Endothelial cell (in vitro differentiated cells): ENCODE measurements at places on chromosomes 2 and 18.

DNA sequence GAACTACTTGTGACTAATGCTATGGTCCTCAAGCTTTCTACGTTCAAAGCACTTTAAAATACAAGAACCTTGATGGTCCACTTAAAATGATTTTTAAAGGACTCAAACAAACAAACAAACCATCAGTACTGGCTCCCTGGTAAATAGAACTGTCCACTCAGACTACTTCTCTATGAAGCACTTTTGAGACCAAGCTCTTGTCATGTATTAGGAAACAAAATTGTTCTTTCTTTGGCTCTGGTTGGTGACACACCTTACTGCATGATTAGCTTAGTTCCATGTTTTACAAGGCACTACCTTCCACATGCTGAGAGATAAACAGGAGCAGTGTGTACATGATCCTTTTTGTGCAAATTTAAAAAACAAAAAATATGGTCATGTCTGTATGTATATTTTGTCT, 19.7 kb downstream of the DARS1 start:
- H3K36me3 ChIP-seq, result no peaks in the 10 kb centered on the region
- H3K27ac ChIP-seq, result no peak overlapping the region
- DNase-seq, result no peak
- H3K4me3 ChIP-seq, result no peak overlapping the region

DNA sequence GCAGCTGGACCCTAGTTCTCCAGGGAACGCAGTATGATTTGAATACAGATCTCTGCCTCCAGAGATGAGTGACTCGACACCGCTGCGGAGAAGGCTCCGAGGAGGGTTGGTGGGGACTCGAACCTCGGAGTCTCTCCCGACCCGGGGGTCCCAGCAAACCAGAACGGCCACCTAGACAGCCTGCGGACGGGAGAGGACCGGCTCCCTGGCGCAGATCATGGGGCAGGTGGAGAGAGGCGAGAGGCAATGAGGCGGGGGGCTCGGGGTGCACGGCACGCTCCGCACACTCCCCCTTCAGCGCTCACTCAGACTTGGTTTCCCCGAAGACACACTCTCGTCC, 12.6 kb downstream of the DYSF start:
- H3K27me3 ChIP-seq, result peaks cover 15% of the 10 kb centered on the region

DNA sequence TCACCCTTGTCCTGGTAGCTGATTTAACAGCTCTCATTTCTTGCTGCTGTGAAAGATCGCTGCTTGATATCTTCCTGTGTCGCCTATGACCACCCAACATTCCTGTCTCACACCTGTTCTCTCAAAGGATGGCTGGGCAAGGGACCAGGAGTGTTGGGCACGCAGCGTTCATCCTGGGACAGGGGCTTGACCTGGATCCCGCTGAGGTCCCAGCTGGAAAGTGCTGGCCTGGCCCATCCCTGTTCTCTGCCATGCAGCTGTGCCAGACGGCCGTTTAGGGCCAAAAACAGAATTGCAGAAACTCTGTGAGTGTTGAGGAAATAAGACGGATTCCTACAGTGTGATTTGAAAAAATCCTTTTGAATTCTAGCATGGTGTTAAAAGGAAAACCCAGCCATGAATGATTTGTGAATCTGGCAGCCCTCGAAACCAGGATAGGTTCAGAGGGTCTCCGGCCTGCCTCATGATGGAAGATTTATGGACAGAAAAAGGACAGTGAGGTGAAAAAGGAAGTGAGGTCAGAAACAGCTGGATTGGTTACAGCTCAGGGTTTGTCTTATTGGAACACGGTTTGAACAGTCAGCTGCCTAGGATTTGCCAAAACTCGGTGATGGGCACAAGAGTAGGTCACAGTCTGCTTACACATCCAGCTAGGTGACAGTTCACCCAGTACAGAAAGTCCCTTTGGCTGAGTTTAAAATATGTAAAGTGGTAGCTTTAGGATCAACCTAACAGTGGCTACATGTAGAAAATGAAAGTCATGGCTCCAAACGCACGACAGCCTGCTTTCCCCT, 164.8 kb downstream of the DCDC2C start:
- H3K4me1 ChIP-seq, result no peaks in the 10 kb centered on the region
- no peak overlapping the region for H3K4me3 ChIP-seq
- H3K27me3 ChIP-seq, result no peaks in the 10 kb centered on the region

- no peak for DNase-seq
- H3K4me3 ChIP-seq, result no peak overlapping the region
- no peaks in the 10 kb centered on the region for H3K36me3 ChIP-seq
- H3K27me3 ChIP-seq, result no peaks in the 10 kb centered on the region
Measured at GRCh38 chr18:73235921-73236320, 368.1 kb upstream of the NETO1 start.

DNA sequence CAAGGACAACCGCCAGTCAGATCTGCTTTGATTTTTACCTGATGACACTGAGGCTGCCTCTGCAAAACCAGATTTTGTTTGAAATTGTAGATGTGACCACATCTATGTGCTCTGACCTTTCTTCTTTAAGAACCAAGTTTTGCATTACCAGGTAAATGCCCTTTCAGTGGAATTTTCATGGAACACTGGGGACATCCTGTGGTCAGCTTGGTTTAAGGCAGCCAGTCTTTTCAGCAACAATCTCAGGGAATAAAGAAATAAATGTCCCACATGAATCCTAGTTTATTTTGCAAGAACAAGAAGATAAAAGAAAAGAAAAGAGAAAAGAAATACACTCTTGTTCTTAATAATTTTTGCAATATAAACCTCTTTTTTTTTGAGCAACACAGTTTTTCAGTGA, 90.6 kb downstream of the POU3F3 start:
- peak; percentile 45 for DNase-seq
- no peak overlapping the region for H3K4me3 ChIP-seq
- H3K27ac ChIP-seq, result no peak overlapping the region
- H3K27me3 ChIP-seq, result no peaks in the 10 kb centered on the region
- H3K4me1 ChIP-seq, result peaks cover 8% of the 10 kb centered on the region
- no peaks in the 10 kb centered on the region for H3K36me3 ChIP-seq

DNA sequence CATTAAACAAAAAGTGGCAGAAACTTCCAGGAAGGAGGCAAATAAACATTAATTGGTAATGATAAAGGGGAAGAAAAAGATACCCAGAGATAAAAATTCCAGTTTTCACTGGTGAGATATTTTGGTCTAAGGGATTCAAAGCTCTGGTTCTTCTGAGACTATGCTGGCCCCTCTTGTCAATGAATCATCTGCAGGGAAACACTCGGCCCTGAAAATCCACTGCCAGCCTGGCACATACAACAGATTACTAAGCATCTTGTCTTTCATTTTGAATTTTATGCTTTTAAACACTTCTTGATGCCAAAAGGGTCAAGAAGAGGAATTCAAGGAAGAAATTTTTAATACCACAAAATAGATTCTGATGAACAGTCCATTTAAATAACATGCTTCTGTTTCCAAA, 1603.8 kb upstream of the ZEB2 start:
- H3K27ac ChIP-seq, result no peak overlapping the region
- no peaks in the 10 kb centered on the region for H3K27me3 ChIP-seq
- no peak overlapping the region for H3K4me3 ChIP-seq
- H3K4me1 ChIP-seq, result no peaks in the 10 kb centered on the region
- H3K36me3 ChIP-seq, result no peaks in the 10 kb centered on the region

GRCh38 chr2:225620227-225620626, 220.7 kb downstream of the NYAP2 start:
- no peaks in the 10 kb centered on the region for H3K36me3 ChIP-seq
- H3K27ac ChIP-seq, result no peak overlapping the region
- no peak overlapping the region for H3K4me3 ChIP-seq
- no peaks in the 10 kb centered on the region for H3K27me3 ChIP-seq

DNA sequence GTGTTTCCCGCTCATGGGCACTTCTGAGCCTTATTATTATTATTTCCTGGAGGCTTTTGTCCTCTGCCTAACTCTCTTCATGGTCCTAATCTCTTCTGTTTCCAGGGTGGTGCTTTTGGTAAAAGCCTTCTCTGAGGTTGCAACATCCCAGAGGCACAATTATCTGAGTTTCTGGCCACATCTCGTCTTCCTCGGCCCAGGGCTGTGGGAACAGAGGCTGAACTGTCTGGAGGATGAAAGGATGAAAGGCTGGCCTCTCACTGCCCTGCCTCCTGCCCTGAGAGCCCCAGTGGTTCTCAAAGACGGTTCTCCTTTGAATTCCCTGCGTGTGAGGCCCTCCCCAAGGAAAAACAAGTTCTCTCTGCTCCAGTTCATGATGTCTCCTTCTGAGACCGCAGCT, 13.8 kb downstream of the GYPC start:
- H3K36me3 ChIP-seq, result peaks cover 29% of the 10 kb centered on the region
- H3K27me3 ChIP-seq, result peaks cover 14% of the 10 kb centered on the region
- no peak for DNase-seq
- no peak overlapping the region for H3K4me3 ChIP-seq
- peaks cover 24% of the 10 kb centered on the region for H3K4me1 ChIP-seq

DNA sequence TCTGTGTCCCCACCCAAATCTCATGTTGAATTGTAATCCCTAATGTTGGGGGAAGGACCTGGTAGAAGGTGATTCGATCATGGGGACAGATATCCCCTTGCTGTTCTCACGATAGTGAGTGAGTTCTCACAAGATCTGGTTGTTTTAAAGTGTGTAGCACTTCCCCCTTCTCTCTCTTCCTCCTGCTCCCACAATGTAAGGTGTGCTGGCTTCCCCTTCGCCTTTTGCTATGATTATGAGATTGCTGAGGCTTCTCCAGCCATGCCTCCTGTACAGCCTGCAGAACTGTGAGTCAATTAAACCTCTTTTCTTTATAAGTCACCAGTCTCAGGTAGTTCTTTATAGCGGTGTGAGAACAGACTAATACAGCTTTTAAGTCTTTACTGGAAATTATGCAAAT, 193.3 kb upstream of the RBBP8 start:
- H3K4me1 ChIP-seq, result peaks cover 3% of the 10 kb centered on the region
- H3K4me3 ChIP-seq, result no peak overlapping the region
- DNase-seq, result no peak
- H3K27me3 ChIP-seq, result no peaks in the 10 kb centered on the region

- H3K4me3 ChIP-seq, result peak overlapping the region; percentile 72
- no peak for DNase-seq
- peaks cover 16% of the 10 kb centered on the region for H3K4me1 ChIP-seq
- H3K27ac ChIP-seq, result no peak overlapping the region
- H3K27me3 ChIP-seq, result peaks cover 10% of the 10 kb centered on the region
- H3K36me3 ChIP-seq, result peaks cover 27% of the 10 kb centered on the region
Measured at GRCh38 chr18:79447703-79448367, 52.1 kb downstream of the NFATC1 start.

- no peaks in the 10 kb centered on the region for H3K4me1 ChIP-seq
- no peak overlapping the region for H3K4me3 ChIP-seq
- no peaks in the 10 kb centered on the region for H3K36me3 ChIP-seq
- no peak overlapping the region for H3K27ac ChIP-seq
- no peak for DNase-seq
- no peaks in the 10 kb centered on the region for H3K27me3 ChIP-seq
Measured at GRCh38 chr2:27804146-27804545, 32.6 kb downstream of the MRPL33 start.

DNA sequence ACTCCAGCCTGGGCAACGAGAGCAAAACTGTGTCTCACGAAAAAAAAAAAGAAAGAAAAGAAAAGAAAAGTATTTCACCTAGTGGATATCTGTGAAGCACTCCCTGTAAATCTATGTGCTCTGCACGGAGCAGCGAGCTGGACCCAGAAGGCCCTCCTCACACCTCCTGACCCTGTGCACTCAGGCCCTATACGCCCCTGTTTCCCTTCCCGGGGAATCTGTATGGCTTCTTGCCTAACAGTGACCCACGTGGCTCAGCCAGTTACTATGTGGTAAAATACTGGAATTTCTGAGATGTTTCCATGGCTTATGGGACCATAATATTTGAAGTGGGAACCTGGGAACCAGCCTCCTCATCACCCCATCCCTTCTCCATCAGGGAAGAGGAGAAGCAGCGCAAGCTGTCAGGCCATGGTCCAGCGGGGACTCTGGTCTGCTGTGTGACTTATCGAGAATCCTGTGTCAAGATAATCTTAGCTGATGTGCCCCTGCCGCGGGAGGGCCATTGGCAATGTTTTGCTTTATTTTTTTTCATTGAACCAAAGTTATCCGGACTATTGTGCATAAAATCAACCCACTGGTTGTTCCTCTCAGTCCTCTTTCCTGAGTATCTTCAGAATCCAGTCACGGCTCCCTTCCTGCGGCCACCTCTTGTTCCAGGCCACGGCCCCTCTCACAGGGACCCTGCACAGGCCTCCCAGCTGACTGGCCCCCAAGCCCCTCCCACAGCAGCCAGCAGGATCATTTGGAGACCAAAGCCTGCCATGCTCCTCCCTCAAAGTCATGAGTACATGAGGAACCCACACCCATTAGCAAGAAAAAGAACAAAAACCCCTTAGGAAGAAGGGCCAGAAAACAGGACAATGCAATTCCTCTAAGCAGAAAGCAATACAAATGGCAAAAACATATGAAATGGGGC, 30.6 kb downstream of the SDC1 start:
- H3K27me3 ChIP-seq, result peaks cover 2% of the 10 kb centered on the region
- peaks cover 3% of the 10 kb centered on the region for H3K36me3 ChIP-seq
- no peak overlapping the region for H3K27ac ChIP-seq
- no peak for DNase-seq
- H3K4me3 ChIP-seq, result no peak overlapping the region

GRCh38 chr2:158762336-158762735, 32.8 kb upstream of the DAPL1 start:
- H3K4me1 ChIP-seq, result peaks cover 3% of the 10 kb centered on the region
- no peak overlapping the region for H3K4me3 ChIP-seq
- H3K36me3 ChIP-seq, result no peaks in the 10 kb centered on the region
- H3K27me3 ChIP-seq, result no peaks in the 10 kb centered on the region

DNA sequence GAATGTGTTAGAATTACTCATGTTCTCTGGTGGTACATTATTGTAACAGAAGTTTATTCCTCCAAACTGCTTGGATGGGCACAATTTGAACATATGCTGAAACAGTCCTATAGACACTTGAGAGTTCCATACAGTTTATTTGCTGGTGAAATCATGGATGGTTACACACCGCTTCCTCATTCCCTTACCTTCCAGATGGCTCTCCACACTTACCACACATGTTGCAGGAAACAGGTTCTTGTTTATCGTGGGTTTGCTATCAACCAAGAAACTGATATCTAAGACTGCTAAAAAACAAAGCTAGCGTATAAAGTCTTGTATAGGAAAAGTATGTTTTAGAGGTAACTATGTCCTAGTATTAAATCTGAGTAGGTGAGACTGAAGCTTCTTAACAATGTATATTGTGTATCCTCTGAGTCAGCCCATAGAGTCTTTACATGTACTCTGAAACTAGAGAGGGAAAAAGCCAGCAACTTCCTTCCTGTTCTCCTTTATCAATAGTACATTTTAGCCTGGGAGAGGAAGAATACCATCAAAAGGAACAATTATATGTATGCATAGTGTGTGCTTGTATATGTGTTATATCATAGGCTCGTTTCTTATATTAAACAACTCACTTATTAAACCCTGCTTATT, 313.1 kb downstream of the PLCL1 start:
- peaks cover 14% of the 10 kb centered on the region for H3K4me1 ChIP-seq
- H3K27me3 ChIP-seq, result peaks cover 2% of the 10 kb centered on the region
- H3K4me3 ChIP-seq, result no peak overlapping the region
- no peak for DNase-seq
- peak overlapping the region; percentile 85 for H3K27ac ChIP-seq

GRCh38 chr2:105361102-105361889, 24.0 kb downstream of the C2orf49 start:
- H3K27ac ChIP-seq, result peak overlapping the region; percentile 18
- H3K27me3 ChIP-seq, result peaks cover 5% of the 10 kb centered on the region
- peaks cover 9% of the 10 kb centered on the region for H3K4me1 ChIP-seq
- H3K36me3 ChIP-seq, result peaks cover 36% of the 10 kb centered on the region
- no peak for DNase-seq

- H3K27me3 ChIP-seq, result no peaks in the 10 kb centered on the region
- no peak for DNase-seq
- H3K4me1 ChIP-seq, result peaks cover 12% of the 10 kb centered on the region
- H3K27ac ChIP-seq, result no peak overlapping the region
Measured at GRCh38 chr2:16184945-16185660, 244.8 kb downstream of the MYCN start.
